HTR-8/SVneo (cell line): ENCODE measurements at places on chromosomes 6 and 20.

- no peak for DNase-seq
Measured at GRCh38 chr20:60630609-60631008, 621.5 kb upstream of the CDH4 start.

DNA sequence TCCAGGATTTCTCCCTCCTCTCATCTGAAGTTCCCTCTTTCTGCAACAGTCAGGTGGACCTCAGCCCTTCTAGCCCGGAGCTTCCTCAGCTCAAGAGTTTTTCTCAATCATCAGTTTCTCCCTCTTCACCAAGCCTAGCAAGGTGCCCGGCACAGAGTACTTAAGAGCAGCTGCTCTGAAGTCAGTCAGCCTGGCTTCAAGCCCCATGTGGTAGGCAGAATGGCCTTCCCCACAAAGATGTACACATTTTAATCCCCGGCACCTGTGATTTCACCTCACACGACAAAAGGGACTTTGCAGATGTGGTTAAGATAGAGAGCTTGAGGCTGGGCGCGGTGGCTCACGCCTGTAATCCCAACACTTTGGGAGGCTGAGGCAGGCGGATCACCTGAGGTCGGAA, 15.1 kb upstream of the RBPJL start:
- DNase-seq: no peak

- no peak for DNase-seq
Measured at GRCh38 chr6:109255946-109256640, 126.2 kb downstream of the CD164 start.

DNA sequence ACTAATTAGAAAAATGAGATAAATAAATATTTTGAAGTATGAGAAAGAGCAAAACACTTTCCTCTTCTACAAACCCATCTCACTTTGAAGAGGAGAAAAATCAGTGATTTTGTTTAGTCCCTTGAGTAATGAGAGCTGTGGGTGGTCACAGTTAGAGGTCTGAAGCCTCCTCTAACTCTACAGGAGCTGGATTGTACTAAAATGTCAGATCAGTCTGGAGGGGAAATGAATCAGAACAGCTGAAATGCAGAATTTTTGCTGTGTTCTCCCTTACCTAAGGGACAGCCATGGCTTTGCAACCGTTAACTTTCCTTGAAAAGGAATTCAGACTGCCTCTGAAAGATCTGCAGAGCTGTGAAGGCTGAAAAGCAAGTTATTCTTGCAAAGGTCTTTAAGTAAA, 11.4 kb upstream of the RFPL4B start:
- DNase-seq: no peak

- no peak for DNase-seq
Measured at GRCh38 chr6:101001012-101001411, 119.9 kb upstream of the ASCC3 start.

- DNase-seq: no peak
Measured at GRCh38 chr6:11298651-11299420, 66.4 kb upstream of the NEDD9 start.

DNA sequence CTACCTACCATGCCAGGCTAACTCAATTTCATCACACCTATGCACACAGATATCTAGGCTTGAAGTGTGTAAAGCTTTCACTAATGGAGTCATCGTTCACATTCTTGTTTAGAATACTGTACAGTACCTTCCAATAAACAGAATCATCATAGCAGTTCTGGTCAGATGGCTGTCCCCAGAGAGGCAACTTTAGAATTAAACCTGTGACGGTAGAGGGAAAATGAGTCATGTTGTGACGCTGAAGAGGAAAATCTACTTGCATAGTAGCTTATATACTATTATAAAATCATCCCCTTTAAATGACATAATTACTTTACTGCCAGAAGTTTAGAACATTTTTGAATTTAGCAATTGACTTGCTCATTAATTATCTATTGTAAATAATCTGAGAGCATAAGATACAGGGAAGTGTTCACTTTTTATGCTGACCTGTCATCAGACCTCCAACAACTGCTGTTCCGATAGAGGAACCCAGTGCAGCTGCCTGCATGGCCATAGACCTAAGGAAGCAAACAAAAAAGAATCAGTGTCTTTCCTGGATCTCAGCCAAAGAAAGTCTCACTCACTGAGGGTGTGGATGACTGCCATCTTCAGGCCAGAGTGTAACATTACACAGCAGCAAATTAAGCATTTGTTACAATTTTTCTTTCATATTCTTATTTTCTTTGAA, 29.8 kb downstream of the RHAG start:
- peak; percentile 69 for DNase-seq

DNA sequence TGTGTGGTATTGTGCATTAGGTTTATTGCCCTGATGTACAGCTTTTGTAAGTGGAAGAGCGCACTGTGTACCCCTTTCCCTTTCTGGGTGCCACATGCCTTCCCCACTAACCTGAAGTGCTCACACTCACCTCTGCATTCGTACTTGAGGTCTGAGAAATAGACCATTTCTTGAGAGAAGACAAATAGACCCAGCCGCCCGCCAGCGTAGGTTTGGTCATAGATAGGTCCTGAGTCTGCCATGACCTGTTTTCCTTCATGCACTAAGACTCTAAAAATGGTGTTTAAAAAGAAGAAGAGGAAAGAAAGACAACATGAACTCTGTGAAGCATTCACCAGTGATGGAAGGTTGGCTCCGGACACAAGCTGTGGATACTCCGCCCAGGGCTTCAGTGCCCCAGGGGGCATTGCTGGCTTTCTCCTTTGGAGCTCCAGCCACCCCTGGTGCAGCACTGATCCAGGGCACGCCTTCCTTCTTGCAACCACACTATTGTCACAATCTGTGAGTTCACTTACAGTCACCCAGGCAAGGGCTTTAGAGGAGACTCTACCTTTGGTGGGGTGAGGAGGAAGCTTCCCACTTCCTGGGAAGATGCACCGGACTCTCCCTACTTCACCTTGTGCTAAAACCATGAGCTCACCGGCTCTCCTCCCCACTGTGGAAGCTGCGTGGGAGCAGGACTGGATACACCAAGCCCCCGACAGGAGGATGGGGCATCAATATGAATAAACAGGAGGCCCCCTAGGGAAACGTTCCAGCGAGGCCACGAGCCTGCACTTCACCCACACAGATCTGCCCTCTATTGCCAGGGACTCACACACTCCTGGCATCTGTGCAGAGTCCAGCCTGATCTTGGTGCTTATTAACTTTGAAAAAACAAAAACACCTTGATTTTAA, 33.3 kb downstream of the THBS2 start:
- DNase-seq: no peak

- no peak for DNase-seq
Measured at GRCh38 chr6:165744555-165745228, 81.7 kb upstream of the PDE10A start.

DNA sequence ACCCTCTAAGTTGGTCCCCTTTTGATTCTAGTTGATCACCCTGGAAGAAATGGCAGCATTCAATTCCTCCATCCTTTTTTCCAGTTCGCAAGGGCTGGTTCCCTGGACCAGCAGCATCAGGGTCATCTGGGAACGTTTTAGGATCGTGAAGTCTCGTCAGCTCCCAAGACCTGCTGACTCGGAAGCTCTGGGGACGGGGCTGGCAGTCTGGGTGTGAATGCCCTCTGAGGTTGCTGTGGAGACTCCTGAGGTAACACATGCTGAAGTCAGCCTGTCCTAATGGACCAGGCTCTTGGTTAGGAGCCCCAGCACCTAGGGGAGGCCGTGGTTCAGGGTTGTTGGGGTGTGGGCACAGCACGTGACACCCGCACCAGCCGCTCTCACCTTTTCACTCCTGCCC, 164.1 kb downstream of the SYNDIG1 start:
- no peak for DNase-seq

GRCh38 chr20:48585061-48585870, 242.5 kb downstream of the PREX1 start:
- DNase-seq: no peak

DNA sequence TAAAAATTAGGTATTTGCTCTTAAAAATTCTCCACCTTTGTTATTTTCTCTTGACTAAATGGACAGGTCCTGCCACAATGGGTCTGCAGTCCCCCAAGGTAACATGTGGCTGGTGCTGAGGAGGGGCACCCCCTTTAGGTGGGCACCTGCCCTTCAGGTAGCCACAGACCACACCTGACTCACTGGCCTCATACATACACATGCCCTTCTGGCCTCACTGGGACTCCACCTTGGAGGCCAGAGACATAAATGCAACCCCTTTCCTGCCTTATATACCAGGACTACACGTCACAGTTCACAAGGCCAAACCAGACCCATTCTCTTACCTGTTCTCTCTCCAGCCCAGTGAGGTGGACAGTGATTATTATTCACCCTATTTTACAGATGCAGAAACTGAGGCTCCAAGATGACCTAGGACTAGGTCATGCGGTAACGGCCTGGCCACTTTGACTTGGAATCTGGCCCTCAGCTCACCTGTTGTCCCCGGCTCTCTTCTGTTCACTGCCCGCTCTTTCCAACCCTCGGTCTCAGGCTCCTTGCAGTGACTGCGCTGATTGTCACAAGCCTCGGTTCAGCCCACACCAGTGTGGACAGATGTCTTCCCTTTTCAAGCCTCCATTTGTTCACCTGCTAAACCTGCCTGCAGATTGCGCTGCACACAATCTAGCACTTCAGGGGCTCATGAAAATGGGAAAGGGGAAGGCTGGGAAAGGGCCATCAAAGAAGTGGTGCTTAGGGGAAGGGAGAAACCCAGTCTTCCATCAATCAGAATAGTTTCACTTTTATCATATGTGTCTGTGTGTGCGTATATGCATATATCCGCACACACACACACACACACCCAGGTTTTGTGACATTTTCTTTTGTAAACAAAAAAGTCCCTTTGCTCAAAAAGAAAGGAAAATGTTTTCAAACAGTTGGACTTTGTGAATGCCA, 121.7 kb downstream of the BCAS1 start:
- no peak for DNase-seq

GRCh38 chr20:33667245-33667675, 517 bp downstream of the ACTL10 start:
- DNase-seq: no peak

DNA sequence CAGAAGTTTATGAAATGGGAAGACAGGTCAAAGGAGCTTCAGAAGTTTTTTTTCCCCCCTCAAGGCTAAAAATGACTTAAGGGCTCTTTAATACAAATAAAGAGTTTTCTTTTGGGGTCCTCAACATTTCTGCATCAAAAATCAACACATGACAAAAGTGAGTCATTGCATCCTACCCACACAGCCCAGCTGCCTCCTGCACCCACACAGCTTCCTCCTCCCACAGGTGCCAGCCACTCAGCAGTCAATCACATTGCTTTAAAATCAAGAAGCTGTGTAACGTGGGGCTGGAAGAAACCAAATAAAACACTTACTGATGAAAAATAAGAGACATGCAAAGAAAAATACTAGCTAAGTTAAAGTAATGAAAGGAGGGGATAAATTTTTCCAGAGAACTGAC, 68.5 kb downstream of the MAP3K5 start:
- no peak for DNase-seq

GRCh38 chr20:47669152-47669425, 116.2 kb downstream of the SULF2 start:
- no peak for DNase-seq

GRCh38 chr6:135950669-135951068, 99.2 kb downstream of the PDE7B start:
- DNase-seq: no peak

DNA sequence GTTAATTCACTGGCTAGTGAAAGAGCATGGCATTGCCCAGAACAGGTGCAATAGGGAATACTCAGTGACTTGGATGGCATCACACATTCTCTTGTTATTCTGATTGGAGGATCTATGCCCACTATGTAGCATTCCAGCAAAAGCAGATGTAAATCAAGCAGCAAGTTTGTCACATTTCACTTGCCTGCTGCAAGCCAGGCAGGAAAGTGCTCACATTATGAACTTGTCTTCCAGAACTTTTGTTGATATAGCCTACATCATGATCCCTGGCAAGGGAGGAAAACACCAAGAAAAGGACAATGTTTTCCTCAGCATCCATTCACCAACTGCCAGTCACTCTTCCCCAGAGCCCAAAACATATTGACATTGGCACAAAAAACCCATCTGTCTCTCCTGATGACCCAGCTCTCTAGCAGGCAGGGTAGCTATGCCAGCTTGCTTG, 77.8 kb downstream of the ARHGAP18 start:
- DNase-seq: no peak
